ENCODE measurements at places on chromosomes 6 and 20. TPM values are rescaled to one million over a fixed set of nuclear protein-coding genes. Genes with fewer than 3 reads are reported as not detected.

DNA sequence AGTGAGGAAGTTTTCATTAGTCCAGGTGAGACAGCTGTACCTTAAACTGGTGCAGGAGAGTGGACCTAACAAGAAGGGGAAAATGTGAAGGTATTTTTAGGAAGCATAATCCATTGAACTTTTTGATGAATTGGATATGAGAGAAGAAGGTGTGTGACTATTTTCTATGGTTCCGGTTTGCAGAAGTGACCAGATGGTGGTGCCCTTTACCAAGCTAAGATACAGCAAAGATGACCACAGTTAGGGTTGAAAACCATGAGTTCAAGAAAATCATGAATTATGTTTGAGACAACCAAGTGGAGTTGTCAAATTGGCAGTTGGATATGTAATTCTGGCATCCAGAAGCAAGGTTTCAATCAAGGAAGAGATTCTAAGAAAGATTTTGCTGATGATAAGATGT lies 61.9 kb upstream of the NRSN1 start:
- peak; percentile 4 for DNase-seq

- DNase-seq = peak; percentile 82
These were observed 12.8 kb downstream of the PTPRK start for GRCh38 chr6:128507337-128508310.

KCNK16 gene
- not detected for total RNA-seq

HINT3 gene
- 5.5 TPM for total RNA-seq

GRCh38 chr20:47406849-47407682 lies 50.6 kb upstream of the ZMYND8 start:
- DNase-seq = no peak

DNA sequence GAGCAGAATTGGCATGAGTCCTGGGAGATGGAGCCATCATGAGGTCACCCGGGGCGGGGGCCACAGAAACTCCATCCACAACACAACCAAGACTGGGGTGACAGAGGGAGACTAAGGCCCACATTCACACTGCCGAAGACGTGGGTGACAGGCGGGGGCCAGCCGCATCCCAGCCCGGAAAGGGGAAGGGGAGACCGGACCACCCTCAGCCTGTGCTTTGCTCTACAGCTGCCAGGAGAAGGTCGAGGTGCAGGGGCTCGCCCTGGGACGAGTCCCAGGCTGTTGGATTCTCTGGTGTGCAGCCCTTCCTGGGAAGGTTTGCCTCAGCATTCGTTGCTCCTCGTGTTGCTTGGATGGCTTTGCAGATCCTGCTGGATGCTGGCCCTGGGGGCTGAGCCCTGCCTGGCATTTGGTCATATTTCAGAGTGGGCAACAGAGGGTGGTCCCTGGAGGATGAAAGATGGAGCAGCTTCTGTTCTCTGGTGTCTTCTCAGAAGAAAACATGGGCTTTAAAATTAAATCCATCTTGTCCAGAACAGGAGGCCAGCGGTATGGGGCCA lies 328.9 kb downstream of the TAF4 start:
- no peak for DNase-seq

- DNase-seq = no peak
These were observed 63.1 kb downstream of the COL12A1 start for GRCh38 chr6:75142721-75143120.

PRKN gene
- 1.0 TPM for total RNA-seq

GRCh38 chr6:154895841-154896240 lies 99.3 kb upstream of the TIAM2 start:
- DNase-seq = no peak

CCR6 gene
- 2.3 TPM for total RNA-seq

GTSF1L gene
- total RNA-seq = not detected

DNA sequence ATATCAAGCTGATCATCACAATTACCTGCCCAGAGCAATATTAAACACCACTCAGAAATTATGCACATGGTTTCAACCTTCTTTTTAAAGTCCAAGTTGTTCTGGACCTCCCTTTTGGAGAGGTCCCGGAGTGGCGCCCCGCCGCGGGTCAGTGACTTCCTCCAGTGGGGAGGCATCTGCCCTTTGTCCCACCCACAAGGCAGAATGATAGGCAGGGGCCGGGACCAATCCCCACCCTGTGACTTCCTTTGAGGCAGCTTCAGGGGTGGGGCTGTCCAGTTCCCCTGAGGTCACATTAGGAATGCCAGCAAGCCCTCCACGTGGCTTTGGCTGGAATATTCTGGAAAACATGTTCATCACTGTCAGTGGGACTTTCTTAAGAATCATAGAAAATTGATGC lies 207.0 kb downstream of the ANKRD60 start:
- no peak for DNase-seq

IL20RA gene
- not detected for total RNA-seq

POLR1C gene
- total RNA-seq = 49.0 TPM

- no peak for DNase-seq
These were observed 5.0 kb downstream of the EYA2 start for GRCh38 chr20:46899621-46900020.

SRF gene
- total RNA-seq = 16.4 TPM

Measured in Caki2 (cell line).